ENCODE measurements at places on chromosomes 4 and X.

GRCh38 chrX:7891928-7892327 is 35.3 kb downstream of the PNPLA4 start:
- no peak for DNase-seq

DNA sequence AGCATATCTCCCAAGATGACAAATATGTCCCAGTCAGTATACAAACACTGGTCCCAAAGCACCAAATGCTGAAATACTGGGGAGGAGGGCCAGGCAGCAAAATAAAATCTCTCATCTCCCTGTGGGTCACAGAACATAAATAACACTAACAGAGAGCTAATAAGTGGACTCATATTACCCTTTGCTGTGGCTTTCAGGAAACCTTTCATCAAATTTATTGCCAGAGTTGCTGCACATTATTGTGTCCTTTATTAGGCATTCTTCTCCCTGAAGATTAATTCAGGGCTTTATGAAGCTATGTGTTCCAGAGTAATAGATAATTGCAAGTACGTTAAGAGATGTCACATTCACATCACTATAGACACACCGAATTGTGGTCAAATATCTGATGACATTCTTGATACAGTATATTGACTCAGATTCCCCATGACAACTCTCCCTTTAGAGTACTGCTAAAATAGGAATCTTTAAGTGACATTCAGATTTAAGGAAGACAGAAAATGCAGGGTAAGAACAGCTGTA is 124.1 kb upstream of the PRR32 start:
- DNase-seq = no peak

GRCh38 chr4:8067945-8068896 is 90.4 kb downstream of the ABLIM2 start:
- no peak for DNase-seq

DNA sequence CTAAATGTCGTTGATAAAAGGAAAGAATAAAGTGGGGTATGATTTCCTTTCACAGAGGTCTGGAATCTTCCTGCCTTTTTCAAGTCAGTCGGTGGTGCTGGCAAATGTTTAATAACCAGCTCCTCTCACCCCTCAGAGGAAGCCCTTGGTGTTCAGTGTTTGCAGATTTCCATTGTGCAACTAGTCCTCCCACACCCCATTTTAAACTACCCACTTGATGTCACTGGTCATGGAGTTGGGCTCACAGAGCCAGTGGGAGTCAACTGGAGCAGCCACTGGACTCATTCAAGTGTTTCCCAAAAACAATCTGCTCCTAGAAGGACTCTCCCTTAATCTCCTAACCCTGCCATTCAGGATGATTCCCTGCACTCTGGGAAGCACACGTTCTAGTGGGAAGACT is 149.2 kb downstream of the PTTG2 start:
- DNase-seq = no peak

- DNase-seq = no peak
Measured at GRCh38 chrX:12319003-12319519, 180.8 kb downstream of the FRMPD4 start.

DNA sequence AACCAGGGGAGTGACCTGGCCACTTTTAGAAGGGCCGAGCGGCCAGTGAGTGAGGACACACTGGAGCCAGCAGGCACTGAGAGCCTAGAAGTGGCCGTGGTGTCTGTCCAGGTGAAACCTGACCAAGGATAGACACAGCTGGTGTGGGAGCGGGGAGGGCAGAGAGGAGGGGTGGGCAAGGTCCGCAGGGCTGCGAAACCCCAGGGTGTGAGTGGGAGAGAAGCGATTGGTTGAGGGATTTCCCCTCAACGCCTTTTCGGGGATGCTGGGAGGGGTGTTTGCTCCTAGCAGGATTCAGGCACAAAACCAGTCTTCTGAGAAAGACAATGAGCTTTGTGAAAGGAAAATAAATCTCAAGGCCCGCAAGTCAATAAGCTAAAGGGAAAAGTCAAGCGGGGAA is 33.2 kb upstream of the ARSD start:
- no peak for DNase-seq

GRCh38 chr4:45294464-45294863 is 568.1 kb upstream of the GNPDA2 start:
- no peak for DNase-seq

- DNase-seq = no peak
Measured at GRCh38 chrX:27186671-27187070, 276.5 kb downstream of the PPP4R3C start.

- DNase-seq = no peak
Measured at GRCh38 chr4:55409468-55410171, 13.9 kb downstream of the TMEM165 start.

GRCh38 chr4:163666332-163666873 is 171.9 kb downstream of the TMA16 start:
- no peak for DNase-seq

DNA sequence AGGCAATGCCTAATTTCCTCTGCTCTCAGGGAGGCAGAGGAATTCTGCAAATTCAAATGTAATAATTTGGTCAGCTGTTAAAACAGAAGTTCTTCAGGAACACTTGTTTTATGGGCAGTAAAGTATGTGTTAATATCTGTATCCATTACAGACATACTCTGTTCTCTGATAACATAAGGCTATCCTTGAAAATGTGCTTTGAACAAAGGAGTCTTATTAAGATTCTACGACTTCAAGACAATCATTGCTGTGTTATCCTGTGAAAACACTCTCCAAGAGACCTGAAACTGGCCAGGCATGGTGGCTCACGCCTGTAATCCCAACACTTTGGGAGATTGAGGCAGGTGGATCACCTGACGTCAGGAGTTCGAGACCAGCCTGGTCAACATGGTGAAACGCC is 1.9 kb upstream of the CFP start:
- no peak for DNase-seq

DNA sequence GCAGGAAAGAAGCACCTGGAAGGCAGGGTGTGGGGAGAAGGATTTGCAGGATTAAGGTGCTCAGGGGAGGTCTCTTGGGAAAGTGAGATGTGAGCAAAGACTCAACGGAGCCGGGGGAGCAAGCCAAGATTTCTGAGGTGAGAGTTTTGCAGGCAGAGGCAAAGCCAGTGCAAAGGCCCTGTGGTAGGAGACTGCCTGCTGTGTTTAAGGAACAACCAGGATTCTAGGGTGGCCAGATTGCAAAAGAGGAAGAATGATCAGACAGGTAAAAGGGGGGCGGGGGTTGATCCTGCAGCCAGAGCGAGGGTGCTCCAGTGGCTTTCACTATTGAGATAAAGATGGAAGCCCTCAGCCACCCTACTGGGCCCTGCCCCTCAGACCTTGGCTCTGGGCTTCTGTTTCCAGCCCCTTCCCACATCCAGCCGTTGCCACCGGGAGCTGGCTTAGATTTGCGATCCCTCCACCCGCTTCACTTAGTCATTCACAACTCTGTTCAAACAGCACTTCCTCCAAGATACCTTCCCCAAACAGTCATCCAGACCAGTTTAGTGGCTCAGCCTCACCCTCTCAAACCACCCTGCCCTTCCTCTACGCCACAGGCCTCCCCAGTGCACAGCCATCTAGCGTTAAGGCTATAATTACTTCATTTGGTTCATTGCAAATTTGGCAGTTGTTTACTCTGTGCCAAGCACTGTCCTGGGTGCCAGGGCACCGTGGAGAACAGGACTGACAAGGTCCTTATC is 23.3 kb upstream of the BCOR start:
- no peak for DNase-seq

DNA sequence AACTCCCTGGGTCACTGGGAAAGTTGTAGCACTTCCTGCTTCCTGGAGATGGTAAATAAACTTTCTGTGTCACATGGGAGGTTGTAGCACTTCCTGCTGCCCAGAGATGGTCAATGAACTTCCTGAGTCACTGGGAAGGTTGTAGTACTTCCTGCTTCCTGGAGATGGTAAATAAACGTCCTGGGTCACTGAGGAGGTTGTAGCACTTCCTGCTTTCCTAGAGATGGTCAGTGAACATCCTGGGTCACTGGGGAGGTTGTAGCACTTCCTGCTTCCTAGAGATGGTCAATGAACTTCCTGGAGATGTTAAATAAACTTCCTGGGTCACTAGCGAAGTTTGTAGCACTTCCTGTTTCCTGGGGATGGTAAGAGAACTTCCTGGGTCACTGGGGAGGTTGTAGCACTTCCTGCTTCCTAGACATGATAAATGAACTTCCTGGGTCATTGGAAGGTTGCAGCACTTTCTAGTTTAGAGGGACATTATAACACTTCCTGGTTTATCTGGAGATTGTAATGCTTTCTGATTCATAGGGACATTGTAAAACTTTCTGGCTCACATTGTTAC is 62.3 kb upstream of the CD99 start:
- no peak for DNase-seq

DNA sequence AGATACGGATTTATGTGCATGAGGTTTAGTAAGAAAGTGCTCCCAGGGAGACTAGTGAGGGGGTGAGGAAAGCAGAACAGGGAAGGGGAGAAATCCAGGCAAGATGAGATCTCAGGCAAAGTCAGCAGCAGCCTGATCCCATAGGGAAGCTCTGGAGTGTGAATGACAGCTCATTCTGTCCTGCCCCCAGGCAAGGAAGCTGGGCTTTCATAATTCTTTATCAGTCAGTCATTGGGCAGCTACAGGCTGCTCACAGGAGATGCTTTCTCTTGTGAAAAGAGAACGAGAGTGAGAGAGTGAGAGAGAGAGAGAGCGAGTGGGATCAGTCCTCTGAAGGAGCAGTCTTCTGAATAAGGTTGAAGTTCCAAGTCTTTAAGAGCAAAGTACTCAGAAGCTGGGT is 48.1 kb downstream of the SRPX start:
- DNase-seq = no peak

DNA sequence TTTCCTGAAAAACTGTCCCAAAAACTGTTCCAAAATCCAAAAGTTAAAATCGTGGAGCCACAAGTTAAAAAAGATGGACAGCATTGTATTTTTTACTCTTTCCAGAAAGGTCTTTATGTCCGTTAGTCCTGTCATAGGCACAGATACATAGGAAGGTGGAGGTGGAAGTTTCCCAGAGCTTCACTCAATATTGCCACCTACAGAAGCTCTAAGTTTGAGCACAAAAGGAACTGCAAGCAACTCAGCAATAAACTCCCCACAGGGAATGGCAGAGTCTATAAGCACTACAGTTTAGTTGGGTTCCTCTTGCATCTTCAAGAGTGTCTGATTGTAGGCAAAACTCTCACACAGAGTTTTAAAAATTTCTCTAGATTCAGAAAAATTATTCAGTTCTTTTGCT is 22.0 kb upstream of the UGT2B4 start:
- DNase-seq = no peak
